ENCODE measurements at places on chromosomes 13 and 19.

DNA sequence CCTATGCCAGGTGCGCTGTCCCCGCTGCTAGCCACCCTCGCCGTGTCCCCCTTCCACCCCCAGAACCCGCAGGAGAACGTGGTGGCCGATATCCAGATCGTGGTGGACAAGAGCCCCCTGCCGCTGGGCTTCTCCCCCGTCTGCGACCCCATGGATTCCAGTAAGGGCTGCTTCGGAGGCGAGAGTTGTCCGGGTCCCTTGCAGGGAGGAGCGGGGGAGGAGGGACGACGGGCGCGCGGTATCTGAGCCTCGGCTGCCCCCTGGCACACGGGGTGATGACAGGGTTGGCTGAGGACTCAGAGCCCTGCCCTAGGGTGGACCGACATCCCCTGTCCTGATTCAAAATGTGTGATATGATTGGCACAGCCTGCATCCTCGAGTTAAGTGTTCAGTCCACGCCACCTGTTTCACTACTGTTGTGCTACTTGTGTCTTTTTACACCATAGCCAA, 653 bp downstream of the MVB12A start:
- DNase-seq, result no peak

DNA sequence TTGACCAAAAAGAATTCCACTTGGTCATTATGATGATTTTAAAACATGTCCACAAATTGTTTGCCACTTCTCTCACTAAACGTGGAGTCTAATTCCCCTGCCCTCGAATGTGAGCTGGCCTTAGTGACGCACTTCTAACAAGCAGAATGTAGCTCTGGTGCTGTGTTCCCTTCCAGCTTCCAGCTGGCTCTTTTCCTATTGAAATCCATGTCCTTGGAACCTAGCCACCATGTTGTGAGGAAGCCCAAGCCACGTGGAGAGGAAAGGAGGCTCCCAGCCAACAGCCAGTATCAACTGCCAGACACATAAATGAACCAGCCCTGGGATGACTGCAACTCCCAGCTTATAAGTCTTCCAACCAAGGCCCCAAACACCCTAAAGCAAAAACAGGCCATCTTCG, 23.6 kb upstream of the CEBPA start:
- DNase-seq, result no peak

GRCh38 chr13:43608400-43609137, 178.2 kb downstream of the ENOX1 start:
- no peak for DNase-seq

DNA sequence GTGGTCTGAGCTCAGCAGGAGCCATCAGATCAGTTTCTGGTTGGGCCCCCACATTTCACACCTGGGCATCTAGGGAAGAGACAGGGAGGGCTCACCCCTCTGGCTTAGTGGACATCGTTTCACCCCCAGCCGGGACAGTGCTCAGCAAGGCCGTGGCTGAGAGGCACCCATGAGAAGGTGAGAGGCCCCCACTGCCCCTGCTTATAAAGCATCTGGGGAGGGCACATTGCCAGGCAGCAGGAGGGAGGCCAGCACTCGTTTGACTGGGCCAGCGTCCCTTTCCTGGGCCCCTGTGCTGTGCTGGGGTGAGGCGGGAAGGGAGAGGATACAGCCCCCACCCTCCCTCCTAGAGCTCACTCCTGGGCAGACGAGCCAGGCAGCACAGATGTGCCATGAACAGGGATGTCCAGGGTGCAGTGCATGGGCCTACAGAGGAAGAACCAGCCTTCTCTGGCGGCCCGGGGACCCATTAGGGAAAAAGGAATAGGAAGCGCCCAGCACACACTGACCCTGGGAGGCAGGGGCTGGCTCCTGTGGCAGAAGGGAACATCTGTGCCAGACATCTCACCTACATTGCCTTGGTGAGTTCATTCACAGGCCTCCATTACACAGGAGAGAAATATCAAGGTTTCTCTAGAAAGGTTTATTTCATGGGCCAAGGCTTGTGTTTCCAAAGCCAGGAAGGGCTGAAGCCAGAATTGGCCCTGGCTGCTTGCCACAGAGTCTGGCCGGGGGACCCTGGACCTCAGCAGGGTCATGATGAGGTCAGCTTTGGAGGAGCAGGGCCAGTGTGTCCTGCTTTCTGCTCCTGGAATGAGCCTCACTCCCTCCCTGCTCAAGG, 7.7 kb downstream of the AP1M1 start:
- no peak for DNase-seq

DNA sequence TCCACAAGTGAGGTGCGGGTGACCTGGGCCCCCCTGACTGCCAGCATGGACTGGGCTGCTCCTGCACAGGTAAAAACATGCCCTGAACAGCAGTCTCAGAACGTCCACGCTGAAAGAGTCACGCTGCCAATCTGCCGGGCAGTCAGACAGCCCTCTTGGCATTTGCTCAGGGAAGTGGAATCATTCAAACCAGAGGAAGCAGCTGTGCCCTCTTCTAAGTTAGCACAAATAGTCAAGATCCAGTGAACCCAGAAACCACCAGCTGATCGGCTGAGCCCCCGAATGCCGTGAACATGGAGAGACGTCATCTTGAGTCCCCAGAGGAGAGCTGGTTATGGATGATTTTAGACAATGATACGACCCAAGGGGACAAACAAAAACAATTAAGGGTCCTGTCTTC, 34.4 kb downstream of the KLF2 start:
- DNase-seq, result no peak

- DNase-seq, result no peak
Observed at GRCh38 chr19:13573056-13573667, 66.9 kb upstream of the CACNA1A start.

- DNase-seq, result no peak
Observed at GRCh38 chr13:33145667-33146066, 129.4 kb downstream of the KL start.

DNA sequence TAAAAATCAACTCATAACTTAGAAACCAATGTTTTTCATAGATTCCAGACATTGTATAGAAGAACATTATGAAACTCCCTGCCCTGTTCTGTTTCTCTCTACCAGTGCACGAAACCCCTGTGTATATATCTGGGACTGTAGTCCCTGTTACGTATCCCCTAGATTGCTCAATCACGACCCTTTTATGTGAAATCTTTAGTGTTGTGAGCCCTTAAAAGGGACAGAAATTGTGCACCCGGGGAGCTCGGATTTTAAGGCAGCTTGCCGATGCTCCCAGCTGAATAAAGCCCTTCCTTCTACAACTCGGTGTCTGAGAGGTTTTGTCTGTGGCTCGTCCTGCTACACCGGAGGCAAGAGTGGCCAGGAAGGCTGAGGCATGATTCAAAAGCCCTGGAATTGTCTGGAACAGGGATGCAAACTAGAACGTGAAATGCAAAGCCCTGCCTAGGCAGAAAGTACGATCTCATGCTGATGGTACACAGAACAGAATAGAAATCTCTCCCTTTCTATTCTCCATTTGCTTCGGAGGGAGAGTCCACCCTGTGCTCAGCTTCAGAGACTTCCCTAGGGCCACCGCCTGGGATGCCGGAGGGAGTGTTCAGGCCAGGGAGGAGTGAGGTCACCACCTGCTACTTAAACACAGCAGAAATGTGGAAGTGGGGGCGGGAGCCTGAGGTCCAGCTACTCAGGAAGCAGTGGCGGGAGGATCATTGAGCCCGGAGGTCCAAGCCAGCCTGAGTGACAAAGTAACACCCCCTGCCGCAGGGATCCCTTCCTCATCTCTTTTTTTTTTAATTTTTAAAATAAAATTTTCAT, 758 bp upstream of the ZNF888 start:
- DNase-seq, result no peak

GRCh38 chr13:108225440-108225839, 7.2 kb downstream of the ABHD13 start:
- DNase-seq, result no peak

- DNase-seq, result no peak
Observed at GRCh38 chr13:74024856-74025255, 109.3 kb downstream of the KLF12 start.

- peak; percentile 2 for DNase-seq
Observed at GRCh38 chr13:91017031-91017668, 330.3 kb upstream of the MIR17HG start.

DNA sequence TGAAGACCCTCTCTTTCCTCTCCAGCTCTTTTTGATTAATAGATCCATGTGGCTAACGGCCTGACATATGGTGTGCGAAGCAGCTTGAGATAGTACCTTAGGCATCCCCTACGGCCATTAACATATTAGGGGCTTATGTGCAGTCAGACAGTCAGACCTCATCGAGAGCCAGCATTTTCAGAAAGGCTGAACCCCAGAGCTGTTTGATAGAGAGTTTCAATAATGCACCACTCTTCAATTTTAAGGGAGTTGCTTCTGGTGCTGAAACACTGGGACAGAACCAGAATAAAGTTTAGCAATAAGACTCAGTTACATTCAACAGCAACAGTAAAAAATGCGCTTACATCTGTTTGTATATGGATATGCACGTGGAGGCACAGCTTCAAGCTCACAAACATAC, 10.8 kb downstream of the POU4F1 start:
- no peak for DNase-seq

DNA sequence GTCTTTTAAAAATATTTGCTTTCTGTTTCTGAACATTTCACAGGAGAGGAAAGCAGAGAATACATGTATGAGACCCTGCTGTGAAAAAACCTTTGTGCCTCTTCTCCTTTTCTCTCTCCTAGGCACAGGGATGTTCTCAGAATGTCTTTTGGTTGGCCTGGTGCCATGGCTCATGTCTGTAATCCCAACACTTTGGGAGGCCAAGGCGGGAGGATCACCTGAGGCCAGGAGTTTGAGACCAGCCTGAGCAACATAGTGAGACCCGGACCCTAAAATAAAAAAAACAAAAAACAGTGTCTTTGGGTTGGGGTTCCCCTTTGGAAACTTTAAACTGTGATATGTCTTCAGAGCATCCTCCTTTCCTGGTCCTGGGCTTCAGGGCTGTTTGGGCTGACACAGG, 1.5 kb downstream of the ZNF627 start:
- DNase-seq, result no peak

- no peak for DNase-seq
Observed at GRCh38 chr19:4991996-4992698, 23.2 kb downstream of the KDM4B start.

GRCh38 chr19:9834307-9834725, 802 bp upstream of the PIN1 start:
- DNase-seq, result no peak

DNA sequence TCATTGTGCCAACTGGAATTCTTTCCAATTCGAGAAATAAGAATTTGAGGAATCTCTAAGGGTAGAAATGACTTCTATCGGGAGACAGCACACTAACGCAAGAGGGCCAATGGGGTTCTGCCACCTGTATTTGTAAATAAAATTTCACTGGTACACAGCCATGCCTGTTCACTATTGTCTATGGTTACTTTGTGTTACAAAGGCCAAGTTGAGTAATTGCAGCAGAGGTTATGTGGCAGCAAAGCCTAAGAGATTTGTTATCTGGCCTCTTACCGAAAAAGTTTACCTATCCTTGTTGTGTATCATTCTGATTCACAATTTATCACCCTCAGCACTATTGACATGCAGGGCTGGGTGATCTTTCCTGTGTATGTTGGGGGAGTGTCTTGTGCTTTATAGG, 278.0 kb downstream of the KLF5 start:
- DNase-seq, result no peak

DNA sequence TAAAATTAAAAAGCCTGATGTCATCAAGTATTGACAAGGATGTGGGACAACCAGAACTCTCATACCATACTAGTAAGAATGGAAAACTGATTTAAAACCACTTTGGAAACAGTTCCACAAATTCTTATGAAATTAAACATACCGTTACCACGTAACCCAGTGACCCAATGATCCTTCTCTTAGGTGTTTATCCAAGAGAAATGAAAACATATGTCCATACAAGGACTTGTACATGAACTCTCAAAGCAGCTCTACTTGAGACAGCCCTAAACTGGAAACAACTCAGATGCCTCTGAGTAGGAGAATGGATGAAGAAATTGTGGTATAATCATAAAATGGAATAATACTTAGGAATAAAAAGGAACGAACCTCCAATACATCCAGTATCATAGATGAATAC, 27.6 kb downstream of the SLC6A16 start:
- no peak for DNase-seq

DNA sequence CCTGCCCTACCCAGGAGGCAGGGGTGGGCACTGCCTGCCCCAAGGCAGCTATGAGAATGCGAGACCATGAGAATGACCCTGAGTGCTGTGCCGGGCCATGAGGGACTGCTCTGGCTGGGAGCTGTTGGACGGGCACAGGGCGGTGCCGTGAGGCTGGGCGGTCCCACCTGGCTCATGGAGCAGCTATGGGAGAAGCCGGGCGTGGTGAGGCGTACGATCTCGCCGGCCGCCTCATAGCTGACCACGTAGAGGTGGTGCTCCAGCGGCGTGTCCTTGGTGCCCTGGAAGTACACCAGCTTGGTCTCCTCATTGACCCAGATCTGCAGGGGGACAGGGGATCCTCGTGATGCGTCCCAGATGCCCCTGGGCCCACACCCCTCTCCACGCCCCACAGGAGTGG, 19.3 kb upstream of the MYDGF start:
- no peak for DNase-seq

DNA sequence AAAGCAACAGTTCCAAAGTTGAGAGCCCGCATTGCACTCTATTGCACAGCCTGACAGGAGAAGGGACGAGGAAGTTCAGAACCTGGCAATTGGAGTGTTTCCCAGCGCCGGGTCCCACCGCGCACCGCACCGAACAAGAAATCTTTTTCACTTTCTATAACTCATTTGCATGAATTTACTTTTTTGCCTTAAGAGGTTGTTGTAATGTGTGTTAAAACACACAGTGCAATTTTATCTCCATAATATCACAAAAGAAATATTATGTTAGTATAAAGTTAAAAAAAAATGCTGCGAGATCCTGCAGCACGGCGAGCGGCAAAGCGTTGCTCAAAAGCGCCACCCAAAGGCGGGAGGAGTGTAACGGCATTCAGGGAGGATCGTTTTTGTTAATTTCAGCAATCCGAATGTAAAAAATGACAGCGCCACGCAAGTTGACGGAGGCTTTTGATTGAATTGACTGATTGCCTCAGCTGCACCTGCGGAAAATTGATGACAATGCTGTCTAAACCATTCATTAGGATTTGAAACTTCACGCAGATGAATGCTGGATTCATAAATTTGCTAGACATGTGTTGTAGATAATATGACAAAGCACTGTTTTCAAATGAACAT, 303.6 kb upstream of the ZNF507 start:
- DNase-seq, result no peak

DNA sequence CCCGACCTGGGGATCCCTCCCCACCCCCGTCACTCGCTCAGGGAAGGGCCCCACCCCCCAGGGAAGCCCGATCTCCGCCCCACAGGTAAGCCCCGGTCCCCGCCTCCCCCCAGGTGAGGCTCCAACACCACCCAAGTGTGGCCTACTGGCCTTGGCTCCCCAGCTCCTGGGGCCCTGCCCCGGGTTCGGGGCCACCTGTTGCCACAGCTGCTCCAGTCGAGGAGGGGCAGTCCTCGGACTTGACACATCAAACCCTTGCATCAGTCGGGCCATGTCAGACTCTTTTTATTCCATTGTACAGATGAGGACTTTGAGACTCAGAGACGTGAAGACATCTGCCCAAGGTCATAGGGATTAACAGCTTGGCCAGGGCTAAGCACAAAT, 512 bp downstream of the CC2D1A start:
- no peak for DNase-seq

DNA sequence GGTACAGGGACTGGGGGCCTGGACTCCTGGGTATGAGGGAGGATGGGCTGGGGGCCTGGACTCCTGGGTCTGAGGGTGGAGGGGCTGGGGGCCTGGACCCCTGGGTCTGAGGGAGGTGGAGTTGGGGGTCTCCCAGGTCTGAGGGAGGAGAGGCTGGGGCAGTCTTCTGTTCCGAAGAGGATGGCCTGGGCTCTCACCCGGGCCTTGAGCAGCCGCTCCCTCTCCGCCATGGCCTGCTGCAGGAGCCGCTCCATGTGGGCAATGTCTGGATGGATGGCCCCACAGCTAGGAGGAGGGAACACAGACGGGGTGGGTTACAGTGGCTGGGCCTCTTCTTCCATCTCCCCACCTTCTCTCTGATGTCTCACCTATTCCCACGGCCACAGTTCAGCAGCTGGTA, 18.1 kb downstream of the PHLDB3 start:
- DNase-seq, result no peak

All from HFFc6 (cell line).